ENCODE measurements at places on chromosomes 16 and 17.

DNA sequence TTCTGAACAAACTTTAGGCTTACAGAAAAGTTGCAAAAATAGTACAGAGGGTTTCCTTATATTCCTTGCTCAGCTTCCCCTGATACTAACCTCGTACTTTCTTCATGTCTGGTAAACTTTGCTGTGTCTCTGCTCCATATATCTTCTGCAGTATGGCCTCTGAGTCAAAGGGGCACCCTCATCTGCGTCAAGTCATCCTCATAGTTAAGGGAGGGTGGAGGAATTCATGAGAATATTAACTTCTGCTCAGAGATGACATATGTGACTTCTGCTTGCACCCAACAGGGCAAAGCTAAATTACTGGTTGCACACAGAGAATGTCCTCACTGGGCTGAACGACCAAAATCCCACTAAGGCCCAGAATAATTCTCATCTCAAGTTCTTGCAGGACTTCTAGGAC lies 4.3 kb upstream of the CCL7 start:
- DNase-seq, result no peak

DNA sequence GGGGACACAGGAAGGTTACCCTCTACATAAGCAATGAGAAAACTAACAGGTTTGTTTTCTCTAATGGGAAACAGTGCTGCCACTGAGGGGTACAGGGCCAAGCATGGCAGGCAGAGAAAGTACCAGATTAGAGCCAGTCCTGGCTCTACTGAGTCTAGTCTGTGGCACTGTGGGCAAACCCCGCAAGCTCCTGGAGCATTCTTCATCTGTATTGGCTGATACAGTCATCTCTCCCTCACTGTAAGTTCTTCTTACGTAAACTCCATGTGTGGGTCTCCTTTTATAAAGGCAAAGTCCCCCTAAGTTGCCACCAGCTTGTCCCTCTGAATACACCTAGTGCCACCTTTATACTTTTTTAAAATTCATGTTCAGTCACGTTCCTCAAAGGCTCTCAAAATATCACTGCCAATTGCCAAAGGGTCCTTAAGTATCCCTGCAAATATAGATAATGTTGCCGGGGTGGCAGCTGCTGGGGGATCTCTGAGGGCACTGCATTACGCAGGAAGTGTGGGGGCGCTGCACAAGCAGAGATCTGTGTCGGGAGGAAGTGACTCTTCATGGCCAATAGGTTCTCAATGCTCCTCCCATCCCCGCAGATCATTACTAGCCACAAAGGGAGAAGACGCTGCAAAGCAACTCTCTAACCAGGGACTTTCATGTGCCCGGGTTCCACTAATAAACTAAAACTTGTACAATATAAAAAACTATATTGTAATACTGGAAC lies 18.8 kb downstream of the XPO6 start:
- no peak for DNase-seq

- no peak for DNase-seq
Measured at GRCh38 chr17:58268774-58269556, 11.8 kb downstream of the MPO start.

- no peak for DNase-seq
Measured at GRCh38 chr16:61500851-61501250, 535.4 kb downstream of the CDH8 start.

Measured in NCI-H524 treated with DMSO at 0.1 percent for 48 hours (cell line).